H1 (cell line): ENCODE measurements at places on chromosomes 12 and 14. TPM values are rescaled to one million over a fixed set of nuclear protein-coding genes. Genes with fewer than 3 reads are reported as not detected.

USP15 gene
- total RNA-seq, result 37.2 and 38.6 TPM in 2 replicates

C14orf180 gene
- total RNA-seq, result not detected in 2 replicates

ASB2 gene
- 0.77 and 1.0 TPM in 2 replicates for total RNA-seq

BDKRB1 gene
- not detected in 2 replicates for total RNA-seq

KCNH3 gene
- 0.24 and 0.36 TPM in 2 replicates for total RNA-seq

INHBC gene
- total RNA-seq, result not detected in 2 replicates

PRIMA1 gene
- total RNA-seq, result 3.9 and 4.5 TPM in 2 replicates

GALNT16 gene
- 6.0 and 6.3 TPM in 2 replicates for total RNA-seq

AKAP3 gene
- total RNA-seq, result 1.0 and 1.3 TPM in 2 replicates

PDE3A gene
- 3.3 and 3.4 TPM in 2 replicates for total RNA-seq

PRR4 gene
- total RNA-seq, result 2.0 TPM in 1 of 2 replicates, not detected in the other

ACTN1 gene
- 253 and 262 TPM in 2 replicates for total RNA-seq

MYO1H gene
- not detected in 2 replicates for total RNA-seq

GZMB gene
- total RNA-seq, result not detected in 2 replicates

KRT3 gene
- total RNA-seq, result not detected in 2 replicates

LTB4R2 gene
- total RNA-seq, result 6.7 and 7.0 TPM in 2 replicates

DTX3 gene
- total RNA-seq, result 41.8 and 43.4 TPM in 2 replicates

PIWIL1 gene
- total RNA-seq, result not detected in 2 replicates

PTPN21 gene
- 16.1 and 18.0 TPM in 2 replicates for total RNA-seq

CLEC6A gene
- total RNA-seq, result not detected in 2 replicates

PTHLH gene
- not detected in 2 replicates for total RNA-seq

GPR135 gene
- total RNA-seq, result 0.73 and 1.1 TPM in 2 replicates

NANOG gene
- total RNA-seq, result 229 and 231 TPM in 2 replicates

INSM2 gene
- total RNA-seq, result 0.10 TPM in 1 of 2 replicates, not detected in the other

ACSM4 gene
- not detected in 2 replicates for total RNA-seq

ACRBP gene
- total RNA-seq, result 0.80 and 1.2 TPM in 2 replicates

PGF gene
- total RNA-seq, result 3.9 and 4.1 TPM in 2 replicates

SIX6 gene
- not detected in 2 replicates for total RNA-seq

TSFM gene
- total RNA-seq, result 47.9 and 49.8 TPM in 2 replicates

VRTN gene
- 148 and 154 TPM in 2 replicates for total RNA-seq

KRT83 gene
- total RNA-seq, result not detected in 2 replicates

GLT8D2 gene
- total RNA-seq, result 5.7 and 6.8 TPM in 2 replicates

CAND1 gene
- total RNA-seq, result 271 and 277 TPM in 2 replicates

TAS2R9 gene
- not detected in 2 replicates for total RNA-seq

ANKRD33 gene
- 0.19 and 0.41 TPM in 2 replicates for total RNA-seq

LRTM2 gene
- total RNA-seq, result not detected in 2 replicates

ACOT6 gene
- total RNA-seq, result not detected in 2 replicates

GALNT9 gene
- total RNA-seq, result 2.0 and 3.3 TPM in 2 replicates

TAS2R50 gene
- total RNA-seq, result 0.33 and 0.50 TPM in 2 replicates

ADAMTS20 gene
- total RNA-seq, result 4.5 and 5.1 TPM in 2 replicates

FLRT2 gene
- 6.7 and 6.9 TPM in 2 replicates for total RNA-seq

CCDC198 gene
- total RNA-seq, result not detected in 2 replicates

HVCN1 gene
- 5.6 and 5.8 TPM in 2 replicates for total RNA-seq

CACNA2D4 gene
- total RNA-seq, result 0.88 TPM in 1 of 2 replicates, not detected in the other

INTS13 gene
- 53.2 and 58.2 TPM in 2 replicates for total RNA-seq

KRT79 gene
- not detected in 2 replicates for total RNA-seq

B4GALNT1 gene
- total RNA-seq, result 1.4 and 1.5 TPM in 2 replicates

CLEC4D gene
- not detected in 2 replicates for total RNA-seq

STK38L gene
- 63.6 and 68.8 TPM in 2 replicates for total RNA-seq

PLA2G1B gene
- total RNA-seq, result not detected in 2 replicates

VTI1B gene
- total RNA-seq, result 98.7 and 104 TPM in 2 replicates

TAS2R19 gene
- 0.99 and 1.1 TPM in 2 replicates for total RNA-seq

MYH7 gene
- total RNA-seq, result not detected in 2 replicates

FITM1 gene
- total RNA-seq, result 0.33 and 0.76 TPM in 2 replicates
